ENCODE measurements at places on chromosomes 4 and X.
A peak's percentile ranks its signal among the peaks of the same experiment; 100 is the strongest.

DNA sequence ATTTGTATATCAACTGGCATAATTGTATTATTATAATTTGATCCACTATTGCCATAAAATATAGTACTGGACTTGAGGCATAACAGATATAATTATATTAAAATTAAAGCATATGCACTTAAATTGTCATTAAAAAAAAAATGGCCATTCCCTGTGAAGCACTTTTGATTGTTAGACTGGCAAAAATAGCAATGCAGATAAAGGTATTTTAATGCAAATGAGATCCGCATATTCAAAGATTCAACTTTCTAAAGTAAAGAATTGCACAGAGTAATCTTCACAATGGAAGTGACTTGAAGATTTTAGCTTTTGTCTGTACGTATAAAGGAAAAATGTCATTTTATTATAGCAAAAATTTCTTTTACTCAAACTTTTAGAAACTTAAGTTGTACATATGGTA lies 871.8 kb upstream of the PABPC4L start:
- DNase-seq = no peak

DNA sequence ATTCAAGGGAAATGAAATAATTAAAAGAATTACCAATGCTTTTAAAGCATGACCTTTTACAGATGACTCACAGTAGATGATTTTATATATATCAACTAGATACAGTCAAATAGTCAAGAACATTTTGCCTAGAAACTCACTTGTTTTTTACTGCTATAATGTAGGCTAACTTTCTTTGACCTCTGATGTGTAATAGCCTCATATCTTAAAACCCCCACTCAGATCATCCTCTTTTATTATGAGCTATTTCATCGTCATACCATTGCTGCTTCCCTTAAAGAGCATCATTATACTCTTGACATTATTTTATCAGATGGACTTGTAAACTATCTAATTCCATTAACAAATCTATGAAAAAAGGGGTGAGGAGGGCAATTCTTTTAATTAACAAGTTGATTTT lies 355.9 kb upstream of the AGA start:
- DNase-seq = no peak

GRCh38 chr4:189659287-189659686 lies 281.4 kb upstream of the FRG1 start:
- DNase-seq = no peak

- no peak for DNase-seq
Measured at GRCh38 chrX:3990569-3990968, 277.1 kb upstream of the PRKX start.

DNA sequence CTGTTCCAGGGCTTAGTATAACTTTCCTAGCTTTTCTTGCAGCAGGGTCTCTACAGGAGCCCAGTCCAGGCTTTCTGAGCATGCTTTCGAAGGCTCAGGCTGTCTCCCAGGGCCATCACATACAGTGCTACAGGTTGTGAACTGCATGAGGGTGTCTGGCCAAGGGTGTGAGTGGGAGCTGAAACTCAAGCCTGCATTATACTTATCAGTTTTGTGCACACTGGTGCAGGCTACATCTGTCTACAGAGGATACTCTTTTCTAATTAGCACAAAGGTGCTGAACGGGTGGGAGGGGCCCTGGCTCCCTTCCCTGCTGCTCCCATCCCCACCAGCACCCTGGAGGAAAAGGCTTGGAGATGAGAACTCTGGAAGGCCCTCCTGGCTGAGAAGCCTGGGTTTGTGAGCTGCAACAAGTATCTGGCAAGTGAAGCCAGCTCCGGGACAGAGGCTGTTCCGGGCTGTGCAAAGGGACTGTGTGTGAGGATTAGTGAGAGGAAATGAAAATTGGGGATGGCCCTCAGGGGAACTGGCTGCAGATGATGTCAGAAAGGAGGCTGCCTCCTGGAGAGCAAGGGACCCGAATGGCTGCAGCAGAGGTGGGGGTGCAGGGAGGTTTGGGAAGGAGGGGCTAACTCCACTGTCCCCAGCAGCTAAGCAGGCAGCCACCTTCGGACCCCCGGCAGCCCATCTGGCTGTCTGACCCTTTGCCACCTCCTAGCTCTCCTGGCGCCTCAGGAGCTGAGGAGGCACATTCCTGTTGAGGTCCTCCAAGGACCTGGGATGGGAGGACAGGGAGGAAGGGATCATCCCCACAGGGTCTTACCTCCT lies 68.5 kb downstream of the EFNB1 start:
- no peak for DNase-seq

- no peak for DNase-seq
Measured at GRCh38 chr4:82415922-82416365, 14.3 kb downstream of the HNRNPDL start.

- DNase-seq = no peak
Measured at GRCh38 chr4:2545321-2546013, 9.0 kb downstream of the FAM193A start.

GRCh38 chr4:188455062-188455752 lies 316.0 kb downstream of the TRIML1 start:
- no peak for DNase-seq

- no peak for DNase-seq
Measured at GRCh38 chr4:151942971-151943370, 182.2 kb upstream of the GATB start.

GRCh38 chr4:138696058-138696457 lies 319.5 kb upstream of the NOCT start:
- no peak for DNase-seq

DNA sequence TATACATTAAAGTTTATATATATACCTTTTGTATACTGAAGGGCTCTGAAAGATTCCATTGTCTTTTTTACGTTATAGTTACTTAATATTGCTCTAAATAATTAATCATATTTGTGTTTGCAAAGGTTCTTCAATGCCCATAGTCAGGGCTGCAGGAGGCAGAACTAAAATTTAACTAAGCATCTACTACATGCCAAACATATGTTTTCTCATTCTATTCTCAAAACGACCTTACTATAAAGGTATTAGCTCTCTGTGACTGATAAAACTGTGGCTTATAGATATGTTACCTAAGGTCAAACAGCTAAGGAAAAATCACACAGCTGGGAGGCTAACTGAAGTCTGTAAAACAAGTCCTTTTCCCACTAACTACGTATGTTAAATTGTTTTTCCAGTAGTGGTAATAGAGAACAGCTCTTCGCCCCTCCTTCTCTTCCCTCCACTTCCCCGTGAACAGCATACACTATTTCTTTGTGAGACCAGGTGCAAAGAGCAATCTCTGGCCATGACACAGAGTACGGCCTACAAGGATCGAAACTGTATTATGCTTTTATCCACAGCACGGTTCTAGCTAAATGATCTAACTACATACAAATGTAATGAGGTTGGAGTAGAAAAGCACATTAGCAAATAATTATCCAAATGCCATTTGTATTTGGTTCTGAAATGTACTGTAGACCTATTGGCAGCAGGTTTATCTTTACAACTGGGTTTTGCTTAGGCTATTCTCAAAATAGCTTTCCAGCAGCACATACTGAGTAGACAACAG lies 1.7 kb downstream of the CNOT6L start:
- DNase-seq = no peak

DNA sequence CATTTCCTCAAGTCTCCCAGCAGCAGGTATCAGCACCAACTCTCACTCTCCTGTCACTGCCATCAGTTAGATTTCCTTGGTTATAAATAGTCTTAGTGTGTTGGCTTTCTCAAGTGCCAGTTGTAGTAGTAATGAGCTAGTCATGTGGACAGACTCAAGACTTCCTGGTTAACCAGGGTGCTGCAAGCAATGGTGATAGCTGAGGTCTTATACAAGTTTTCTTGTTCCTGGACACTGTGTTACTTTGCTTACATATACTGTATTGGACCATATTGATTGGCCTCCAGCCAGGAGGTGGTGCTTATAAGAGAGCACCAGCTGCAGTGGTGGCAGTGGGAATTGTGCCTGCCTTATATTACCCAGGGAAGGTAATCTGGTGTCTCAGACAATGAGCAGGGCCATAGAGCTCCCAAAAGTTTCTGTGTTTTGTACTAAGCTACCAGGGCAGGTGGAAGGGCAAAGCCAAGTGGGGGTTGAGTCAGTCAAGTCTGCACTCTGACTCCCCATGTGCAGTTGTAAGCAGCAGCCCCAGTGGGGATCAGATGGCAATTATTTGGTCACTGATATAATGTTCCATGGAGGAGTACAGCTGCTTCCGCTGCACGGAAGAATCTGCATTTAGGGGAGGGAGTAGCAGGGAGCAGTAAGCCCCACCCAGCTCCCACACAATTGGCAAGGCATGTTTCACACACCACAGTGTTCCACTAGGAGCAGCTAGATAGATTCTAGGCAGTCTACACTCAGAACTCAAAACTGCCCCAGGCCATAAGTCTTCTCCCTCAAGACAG lies 24.1 kb upstream of the ZDHHC15 start:
- no peak for DNase-seq

GRCh38 chrX:81259714-81260395 lies 58.0 kb downstream of the SH3BGRL start:
- DNase-seq = no peak

- no peak for DNase-seq
Measured at GRCh38 chrX:40570346-40571093, 10.2 kb upstream of the ATP6AP2 start.

DNA sequence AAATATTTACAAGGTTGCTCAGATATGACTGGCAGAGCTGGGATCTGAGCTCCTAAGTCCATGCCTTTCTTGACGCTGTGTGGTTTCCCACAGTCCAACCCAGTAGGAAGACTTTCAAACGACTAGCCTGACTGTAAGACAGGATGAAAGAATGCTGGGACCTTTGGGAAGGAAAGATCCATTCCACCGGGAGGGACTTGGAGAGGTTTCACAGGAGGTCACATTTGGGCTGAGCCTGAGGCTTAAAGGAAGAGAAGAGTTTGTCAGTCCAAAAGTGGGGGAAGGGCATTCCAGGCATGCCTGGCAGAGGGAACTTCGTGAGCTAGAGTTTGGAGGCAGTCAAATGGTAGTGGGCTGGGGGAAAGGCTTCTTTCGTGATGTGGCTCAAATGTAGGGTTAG lies 1.5 kb downstream of the STARD8 start:
- DNase-seq = no peak

GRCh38 chr4:97216046-97216445 lies 927.2 kb downstream of the STPG2 start:
- no peak for DNase-seq

DNA sequence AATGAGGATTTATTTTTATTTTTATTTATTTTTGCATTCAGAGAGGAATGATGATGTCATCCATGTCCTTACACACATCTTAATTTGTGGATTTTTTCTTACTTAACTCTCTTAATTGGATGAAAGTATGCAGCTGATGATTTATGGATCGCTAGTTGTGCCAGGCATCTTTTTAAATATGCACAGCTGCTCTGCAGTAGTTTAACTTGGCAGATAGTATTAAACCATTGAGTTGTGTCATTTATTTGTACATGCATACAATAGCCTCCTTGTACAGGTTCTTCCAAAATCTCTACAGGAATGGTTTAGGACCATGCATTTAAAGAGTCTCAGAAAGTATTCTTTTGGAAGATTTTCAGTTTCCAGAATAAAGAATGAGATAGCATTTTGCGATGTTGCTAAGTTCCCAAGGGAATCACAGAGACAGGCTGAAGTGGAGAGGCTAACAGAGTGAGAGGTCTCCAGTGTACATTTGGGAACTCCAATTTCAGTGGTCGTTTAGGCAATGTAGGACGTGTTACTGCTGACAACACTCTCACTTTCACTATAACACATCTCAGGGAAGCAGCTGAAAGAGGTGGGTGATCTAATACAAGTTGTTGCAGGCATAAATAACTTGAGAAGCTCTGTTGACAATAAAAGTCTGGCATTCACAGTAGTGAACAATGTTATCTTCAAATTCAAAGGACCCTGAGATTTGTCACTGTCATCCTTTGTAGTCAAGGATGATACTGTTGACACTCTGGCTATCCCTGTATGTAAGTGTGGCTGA lies 49.9 kb upstream of the SCRG1 start:
- no peak for DNase-seq

DNA sequence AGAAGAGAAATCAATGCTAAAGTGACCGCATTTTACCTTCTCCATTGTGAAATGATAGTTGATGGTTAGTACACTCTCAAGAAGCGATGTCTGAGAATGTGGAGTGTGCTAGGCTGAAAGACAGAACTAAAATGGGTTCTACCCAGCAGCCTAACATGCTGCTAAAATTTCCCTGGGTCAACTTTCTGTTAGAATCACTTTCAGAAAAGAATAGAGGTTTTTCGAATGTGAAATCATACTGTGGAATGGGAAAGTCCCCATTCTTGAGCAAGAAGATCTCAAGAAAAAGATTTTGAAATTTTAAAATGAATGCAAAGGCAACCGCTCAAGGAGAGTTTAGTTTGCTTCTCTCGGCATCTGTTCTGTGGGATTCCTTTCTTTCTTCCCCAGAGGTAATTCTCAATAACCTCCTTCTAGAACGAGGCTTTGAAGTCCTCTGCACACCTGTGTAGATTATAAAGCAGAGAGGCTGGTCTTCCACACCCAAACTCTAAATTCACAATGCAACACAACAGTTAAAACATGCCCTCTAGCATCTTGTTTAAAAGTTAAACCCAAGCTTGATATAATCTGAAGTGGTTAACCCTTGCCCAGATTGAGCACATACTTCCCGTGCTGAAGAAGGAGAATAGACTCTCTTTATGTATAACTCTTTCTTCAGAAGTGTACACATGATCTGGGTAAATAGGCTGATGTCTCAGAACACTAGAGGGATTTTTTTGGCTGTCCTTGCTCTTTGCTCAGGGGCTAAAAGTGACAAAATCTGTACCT lies 208.7 kb upstream of the KLF3 start:
- no peak for DNase-seq

GRCh38 chrX:149114001-149114400 lies 391.1 kb downstream of the IDS start:
- no peak for DNase-seq

- DNase-seq = peak; percentile 78
Measured at GRCh38 chr4:109302361-109303139, at the start of gene COL25A1. Gene COL25A1 (minus strand): TSS chr4:109302658.

GRCh38 chrX:8755116-8755515 lies 23.2 kb upstream of the ANOS1 start:
- no peak for DNase-seq

GRCh38 chr4:85919200-85919887 lies 440.5 kb downstream of the MAPK10 start:
- no peak for DNase-seq

- no peak for DNase-seq
Measured at GRCh38 chr4:40980318-40980883, 230.6 kb downstream of the NSUN7 start.

DNA sequence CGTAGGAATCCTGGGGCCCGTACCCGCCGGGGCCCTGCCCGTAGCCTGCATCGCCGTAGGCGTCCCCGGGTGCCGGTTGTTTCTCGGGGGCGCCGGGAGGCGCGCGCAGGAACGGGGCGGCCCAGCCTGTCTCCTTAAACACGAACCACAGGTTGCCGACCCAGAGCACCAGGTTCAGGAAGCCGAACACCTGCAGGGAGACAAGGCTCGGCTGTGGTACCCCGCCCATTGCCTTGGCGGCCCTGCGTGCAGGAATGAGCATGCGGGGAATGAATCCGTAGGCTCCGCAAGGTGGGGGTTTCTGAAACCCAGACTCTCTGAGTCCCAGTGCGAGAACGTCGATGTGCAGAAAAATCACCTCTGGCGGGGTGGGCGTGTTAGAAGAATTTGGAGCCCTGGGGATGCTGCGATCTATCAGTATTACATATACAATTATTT lies 5.4 kb upstream of the PRICKLE3 start:
- no peak for DNase-seq

All from mesothelial cell of epicardium (in vitro differentiated cells).